ENCODE measurements at places on chromosomes 1 and 21. TPM values are rescaled to one million over a fixed set of nuclear protein-coding genes. Genes with fewer than 3 reads are reported as not detected.
A peak's percentile ranks its signal among the peaks of the same experiment; 100 is the strongest.

GRCh38 chr1:213389061-213389581, 338.1 kb downstream of the RPS6KC1 start:
- DNase-seq, result no peak
- H3K27ac ChIP-seq, result no peak overlapping the region
- no peaks in the 10 kb centered on the region for H3K4me1 ChIP-seq
- no peaks in the 10 kb centered on the region for H3K36me3 ChIP-seq
- no peaks in the 10 kb centered on the region for H3K27me3 ChIP-seq

Gene PADI4
- total RNA-seq, result not detected

Gene SLC44A5
- total RNA-seq, result not detected

DNA sequence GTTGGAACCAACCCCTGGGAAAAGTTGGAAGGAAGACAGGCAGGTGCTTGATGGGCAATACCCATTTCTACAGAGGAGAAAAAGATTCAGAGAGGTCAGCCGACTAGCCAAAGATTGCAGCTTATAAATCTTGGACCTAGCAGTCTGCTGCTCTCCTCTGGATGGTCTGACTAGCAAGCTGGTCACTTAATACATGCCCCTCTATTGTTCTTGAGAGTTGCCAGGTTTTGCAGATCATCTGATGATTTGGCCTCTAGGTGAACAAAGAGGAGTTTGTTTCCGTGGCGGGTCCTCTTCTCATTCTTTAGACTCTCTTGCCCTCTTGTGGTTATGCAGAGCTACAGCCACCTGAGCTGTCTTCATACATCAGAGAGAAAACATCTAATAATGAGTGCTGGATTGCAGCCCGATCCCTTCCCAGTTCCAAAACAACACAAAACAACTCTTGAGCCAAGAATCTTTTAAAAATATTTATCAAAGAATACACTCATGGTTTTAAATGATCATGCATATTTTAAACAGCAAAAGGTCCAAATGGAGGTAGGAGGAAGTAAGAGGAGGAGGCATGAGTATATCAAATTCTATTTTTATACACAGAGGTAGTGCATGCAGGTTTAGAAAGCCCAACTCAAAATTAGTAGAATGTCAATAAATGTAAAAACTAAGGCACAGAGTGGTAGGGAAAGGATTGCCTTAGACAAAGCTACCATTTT, 115.7 kb downstream of the SLC30A10 start:
- no peak overlapping the region for H3K4me3 ChIP-seq
- H3K36me3 ChIP-seq, result no peaks in the 10 kb centered on the region
- H3K27me3 ChIP-seq, result no peaks in the 10 kb centered on the region

Gene LRIF1
- 11.7 TPM for total RNA-seq

Gene OR2L13
- not detected for total RNA-seq

GRCh38 chr1:161738627-161739287, 10.8 kb upstream of the DUSP12 start:
- no peaks in the 10 kb centered on the region for H3K27me3 ChIP-seq
- peak; percentile 7 for DNase-seq
- H3K27ac ChIP-seq, result no peak overlapping the region
- H3K36me3 ChIP-seq, result no peaks in the 10 kb centered on the region
- no peak overlapping the region for H3K4me3 ChIP-seq
- no peaks in the 10 kb centered on the region for H3K4me1 ChIP-seq

GRCh38 chr1:235950318-235950717, 83.6 kb upstream of the LYST start:
- no peaks in the 10 kb centered on the region for H3K36me3 ChIP-seq
- no peak for DNase-seq

GRCh38 chr1:177310326-177310725, 139.6 kb downstream of the BRINP2 start:
- H3K27ac ChIP-seq, result no peak overlapping the region
- DNase-seq, result no peak
- H3K36me3 ChIP-seq, result no peaks in the 10 kb centered on the region
- no peaks in the 10 kb centered on the region for H3K4me1 ChIP-seq
- no peak overlapping the region for H3K4me3 ChIP-seq
- H3K27me3 ChIP-seq, result no peaks in the 10 kb centered on the region

GRCh38 chr1:28447679-28448078, 58.2 kb upstream of the RCC1 start:
- H3K27ac ChIP-seq, result peak overlapping the region; percentile 12
- H3K4me1 ChIP-seq, result no peaks in the 10 kb centered on the region

Gene CYP4X1
- 0.90 TPM for total RNA-seq

- no peaks in the 10 kb centered on the region for H3K27me3 ChIP-seq
- H3K36me3 ChIP-seq, result no peaks in the 10 kb centered on the region
- H3K27ac ChIP-seq, result no peak overlapping the region
Measured at GRCh38 chr1:30801771-30802198, 44.2 kb upstream of the LAPTM5 start.

Gene ELF3
- 0.73 TPM for total RNA-seq

Gene DDOST
- total RNA-seq, result 63.0 TPM

GRCh38 chr21:15455819-15456462, 273.8 kb upstream of the USP25 start:
- H3K36me3 ChIP-seq, result no peaks in the 10 kb centered on the region
- DNase-seq, result no peak
- H3K4me3 ChIP-seq, result no peak overlapping the region
- no peaks in the 10 kb centered on the region for H3K27me3 ChIP-seq
- H3K27ac ChIP-seq, result no peak overlapping the region

GRCh38 chr1:17790383-17791054, 35.4 kb downstream of the ACTL8 start:
- no peaks in the 10 kb centered on the region for H3K4me1 ChIP-seq
- no peaks in the 10 kb centered on the region for H3K36me3 ChIP-seq
- peaks cover 5% of the 10 kb centered on the region for H3K27me3 ChIP-seq
- no peak for DNase-seq

DNA sequence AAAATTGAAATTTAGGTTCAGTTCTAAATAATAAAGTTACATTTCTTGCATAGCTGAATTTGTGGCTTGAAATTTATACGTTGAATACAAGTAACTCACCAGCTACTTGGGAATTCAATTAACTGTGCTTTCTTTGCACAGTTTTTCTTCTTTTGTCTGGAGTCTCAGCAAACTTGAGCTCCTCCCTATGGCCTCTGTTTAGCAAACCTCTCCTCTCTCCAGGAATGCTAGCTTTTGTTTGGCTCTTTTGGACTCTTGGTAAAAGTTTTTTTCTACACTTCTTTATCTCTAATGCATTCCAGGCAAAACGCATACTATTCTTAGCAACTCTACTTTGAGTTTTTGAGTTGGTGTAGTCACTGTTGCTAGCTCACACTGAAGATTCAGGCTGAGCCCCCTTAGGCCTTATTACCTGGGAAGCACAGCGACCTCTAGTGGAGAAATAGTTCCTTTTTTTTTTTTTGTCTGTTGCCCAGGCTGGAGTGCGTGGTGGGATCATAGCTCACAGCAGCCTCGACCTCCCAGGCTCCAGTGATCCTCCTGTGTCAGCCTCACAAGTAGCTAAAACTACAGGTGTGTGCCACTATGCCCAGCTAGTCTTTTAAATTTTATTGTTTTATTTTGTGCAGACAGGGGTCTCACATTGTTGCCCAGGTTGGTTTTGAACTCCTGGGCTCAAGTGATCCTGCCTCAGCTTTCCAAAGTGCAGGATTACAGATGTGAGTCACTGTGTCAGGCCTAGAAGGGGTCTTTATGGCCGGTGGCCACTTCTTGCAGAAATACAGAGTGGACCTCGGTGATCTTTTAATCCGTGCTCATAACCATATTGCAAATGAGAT, 61.7 kb downstream of the CASQ2 start:
- no peak for DNase-seq
- no peaks in the 10 kb centered on the region for H3K27me3 ChIP-seq
- H3K4me3 ChIP-seq, result no peak overlapping the region
- H3K27ac ChIP-seq, result no peak overlapping the region

GRCh38 chr1:167227934-167228378, 7.3 kb downstream of the POU2F1 start:
- peaks cover 43% of the 10 kb centered on the region for H3K4me1 ChIP-seq
- H3K27me3 ChIP-seq, result no peaks in the 10 kb centered on the region
- H3K36me3 ChIP-seq, result no peaks in the 10 kb centered on the region
- H3K27ac ChIP-seq, result no peak overlapping the region

Gene TNFRSF1B
- total RNA-seq, result 29.5 TPM

Gene SFT2D2
- total RNA-seq, result 11.7 TPM

- no peaks in the 10 kb centered on the region for H3K27me3 ChIP-seq
- no peak overlapping the region for H3K4me3 ChIP-seq
- H3K36me3 ChIP-seq, result no peaks in the 10 kb centered on the region
- no peak overlapping the region for H3K27ac ChIP-seq
- DNase-seq, result no peak
Measured at GRCh38 chr1:26166719-26167281, 2.0 kb downstream of the C1orf232 start.

DNA sequence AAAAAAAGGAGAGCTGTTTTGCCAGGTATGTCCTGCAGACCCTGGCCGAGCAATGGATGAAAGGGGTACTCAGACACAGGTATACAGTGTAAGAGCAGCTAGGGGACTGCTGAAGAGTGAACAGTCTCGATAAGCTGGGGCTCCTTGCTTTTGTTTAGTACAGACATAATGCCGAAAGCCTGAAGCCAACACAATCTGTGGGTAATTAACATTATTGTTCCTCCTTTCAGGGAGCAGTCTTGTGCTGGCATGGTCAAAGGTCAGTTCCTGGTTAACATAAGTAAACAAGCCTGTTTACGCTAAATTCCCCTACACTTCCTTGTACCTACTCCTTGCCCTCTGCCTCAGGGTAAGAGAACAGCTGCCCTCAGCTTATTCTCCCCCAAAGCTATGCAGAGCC, 272.3 kb upstream of the ST6GALNAC5 start:
- DNase-seq, result no peak
- no peaks in the 10 kb centered on the region for H3K27me3 ChIP-seq
- H3K4me1 ChIP-seq, result no peaks in the 10 kb centered on the region
- H3K27ac ChIP-seq, result no peak overlapping the region
- H3K36me3 ChIP-seq, result no peaks in the 10 kb centered on the region
- H3K4me3 ChIP-seq, result no peak overlapping the region

DNA sequence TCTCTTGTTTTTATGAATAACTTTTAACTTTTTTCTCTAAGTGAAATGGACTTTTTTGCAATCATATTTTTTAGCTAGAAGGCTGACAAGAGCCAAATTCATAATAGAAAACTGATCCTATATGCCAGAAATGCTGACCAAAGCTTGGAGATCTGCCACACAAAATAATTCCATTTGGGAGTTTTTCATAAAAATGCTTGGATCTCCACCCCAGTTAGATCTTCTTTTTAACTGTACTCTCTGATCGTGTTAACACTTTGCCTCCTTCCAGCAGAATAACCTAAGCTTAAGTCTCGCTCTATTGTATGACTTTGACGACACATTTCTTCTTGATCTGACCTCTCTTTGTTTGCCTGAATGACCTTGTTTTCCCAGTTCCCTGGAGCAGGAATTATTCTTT, 16.8 kb downstream of the FLG2 start:
- no peaks in the 10 kb centered on the region for H3K36me3 ChIP-seq
- no peaks in the 10 kb centered on the region for H3K27me3 ChIP-seq
- no peak overlapping the region for H3K27ac ChIP-seq
- DNase-seq, result no peak
- no peaks in the 10 kb centered on the region for H3K4me1 ChIP-seq

DNA sequence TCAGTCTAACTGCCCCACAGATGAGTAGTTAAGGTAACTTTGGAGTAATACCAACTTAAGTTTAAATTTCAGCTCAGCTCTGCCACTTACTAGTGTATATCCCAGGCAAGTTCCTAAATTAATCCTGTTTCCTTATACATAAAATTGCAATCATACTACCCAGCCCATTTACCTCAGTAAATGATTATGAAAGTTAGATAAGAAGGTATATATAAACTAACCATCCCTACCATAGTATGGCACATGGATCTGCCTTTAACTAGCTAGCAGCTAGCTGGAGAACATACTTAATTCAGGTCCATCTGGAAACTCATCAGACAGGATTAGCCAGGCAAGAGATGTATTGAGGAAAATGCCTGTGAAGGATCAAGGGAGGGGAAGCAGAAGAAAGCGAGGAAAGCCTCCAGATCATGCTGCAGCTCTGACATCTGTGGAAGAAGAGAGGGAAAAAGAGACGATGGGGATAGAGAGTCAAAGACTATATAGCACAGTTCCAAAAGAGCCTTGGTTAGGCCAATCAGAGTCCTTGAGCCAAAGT, 8.0 kb upstream of the JAK1 start:
- DNase-seq, result no peak
- H3K27me3 ChIP-seq, result no peaks in the 10 kb centered on the region
- H3K4me3 ChIP-seq, result no peak overlapping the region
- H3K4me1 ChIP-seq, result no peaks in the 10 kb centered on the region
- peaks cover 12% of the 10 kb centered on the region for H3K36me3 ChIP-seq
- no peak overlapping the region for H3K27ac ChIP-seq

- H3K27ac ChIP-seq, result no peak overlapping the region
- no peak for DNase-seq
- H3K4me1 ChIP-seq, result no peaks in the 10 kb centered on the region
- no peaks in the 10 kb centered on the region for H3K36me3 ChIP-seq
Measured at GRCh38 chr1:241744591-241744990, 92.5 kb downstream of the WDR64 start.

DNA sequence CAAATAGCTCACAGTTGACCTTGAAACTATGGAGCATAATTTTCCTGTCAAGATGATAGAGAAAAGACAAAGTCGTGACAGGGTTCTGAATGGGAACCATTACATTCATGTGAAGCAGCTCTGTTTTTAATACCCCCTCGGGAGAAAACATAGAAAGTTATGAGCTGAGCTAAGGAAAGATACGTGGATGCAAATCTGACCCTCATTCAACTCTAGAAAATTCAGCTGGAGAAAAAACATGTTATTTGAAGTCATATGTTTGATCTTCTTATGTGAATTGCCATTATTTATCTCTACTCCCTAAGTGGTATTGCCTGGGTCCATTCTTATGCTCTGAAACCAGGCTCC, 48.0 kb upstream of the LRRC52 start:
- DNase-seq, result no peak
- H3K27ac ChIP-seq, result no peak overlapping the region
- no peaks in the 10 kb centered on the region for H3K36me3 ChIP-seq
- no peaks in the 10 kb centered on the region for H3K27me3 ChIP-seq
- H3K4me1 ChIP-seq, result peaks cover 2% of the 10 kb centered on the region

Gene TSSK3
- not detected for total RNA-seq

GRCh38 chr1:2046174-2046917, 3.9 kb upstream of the PRKCZ start:
- H3K4me1 ChIP-seq, result peaks cover 5% of the 10 kb centered on the region
- no peak overlapping the region for H3K27ac ChIP-seq
- no peak for DNase-seq
- H3K4me3 ChIP-seq, result no peak overlapping the region
- H3K36me3 ChIP-seq, result no peaks in the 10 kb centered on the region

DNA sequence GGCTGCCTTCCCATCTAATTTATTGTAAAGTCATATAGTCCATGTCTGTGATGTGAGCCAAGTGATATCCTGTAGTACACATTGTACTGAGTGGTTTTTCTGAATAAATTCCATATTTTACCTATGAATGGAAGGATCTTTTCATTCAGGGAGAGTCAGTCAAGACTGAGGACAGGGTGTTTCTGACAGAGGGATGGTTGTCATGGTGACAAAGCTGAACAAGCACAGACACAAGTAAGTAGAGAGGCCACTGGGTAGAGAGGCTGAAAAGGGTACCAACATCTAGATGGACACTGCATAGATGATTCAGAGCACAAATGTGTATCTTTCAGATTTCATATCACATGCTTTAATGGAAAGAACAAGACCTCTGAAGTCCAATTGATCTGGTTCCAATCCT, 22.6 kb upstream of the IL20 start:
- H3K36me3 ChIP-seq, result no peaks in the 10 kb centered on the region
- H3K4me3 ChIP-seq, result no peak overlapping the region
- no peak overlapping the region for H3K27ac ChIP-seq
- no peaks in the 10 kb centered on the region for H3K4me1 ChIP-seq

- H3K36me3 ChIP-seq, result no peaks in the 10 kb centered on the region
- H3K4me1 ChIP-seq, result no peaks in the 10 kb centered on the region
- H3K27me3 ChIP-seq, result peaks cover 21% of the 10 kb centered on the region
- no peak overlapping the region for H3K27ac ChIP-seq
Measured at GRCh38 chr1:3925762-3926161, 25.7 kb upstream of the C1orf174 start.

Data from gastrocnemius medialis (tissue), 4 donors.